ENCODE measurements at places on chromosomes 6 and 20.

DNA sequence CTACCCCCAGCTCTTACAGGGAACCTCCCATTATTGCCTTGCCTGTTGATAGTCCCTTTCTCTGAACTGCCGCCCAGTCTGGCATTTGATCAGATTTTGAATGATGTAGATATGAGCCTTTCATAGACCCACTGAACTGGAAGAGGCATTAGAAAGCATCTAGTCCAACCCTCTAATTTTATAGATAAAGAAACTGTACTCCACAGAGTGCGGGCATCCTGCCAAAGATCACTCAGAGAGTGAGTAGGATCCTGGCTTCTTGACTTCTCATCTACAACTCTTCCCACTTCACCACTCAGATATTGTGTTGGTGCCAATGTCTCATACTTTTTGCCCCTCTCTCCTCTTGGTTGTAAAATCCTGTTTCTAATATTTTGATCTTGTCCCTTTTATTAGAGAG, 179.2 kb upstream of the BMP2 start:
- no peak for DNase-seq

- DNase-seq: peak; percentile 54
These were observed 25.3 kb upstream of the HECA start for GRCh38 chr6:139109558-139109957.

DNA sequence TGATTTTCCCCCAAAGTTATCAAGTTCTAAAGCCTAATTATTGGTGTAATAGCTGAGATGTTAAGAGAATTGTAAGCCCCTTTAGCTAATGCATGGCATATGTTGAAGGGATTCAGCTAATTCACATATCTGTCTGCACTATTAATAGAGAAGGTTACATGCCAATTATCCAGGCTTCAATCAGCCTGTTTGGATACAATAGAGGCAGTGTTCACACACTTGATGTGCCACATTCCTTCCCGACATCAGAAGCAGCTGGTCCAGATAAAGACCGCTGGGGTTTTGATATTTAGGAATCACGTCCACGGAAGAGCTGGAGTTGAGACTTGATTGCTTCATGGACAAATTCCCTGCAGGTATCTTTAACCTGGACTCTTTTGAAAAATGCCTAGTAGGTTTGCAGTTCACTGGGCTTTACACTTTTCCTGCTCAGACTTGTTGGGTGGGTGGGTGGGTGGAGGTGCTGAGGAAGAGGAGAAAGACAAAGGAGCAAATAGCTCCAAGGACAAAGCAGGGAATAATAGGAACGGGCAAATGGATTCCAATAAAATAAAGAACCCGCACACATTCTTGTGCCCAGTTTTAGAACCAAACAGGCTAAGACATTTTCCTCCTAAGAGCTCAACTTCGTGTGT, 142.6 kb upstream of the ZNF217 start:
- no peak for DNase-seq

GRCh38 chr6:84847390-84848160, 83.2 kb upstream of the TBX18 start:
- no peak for DNase-seq

DNA sequence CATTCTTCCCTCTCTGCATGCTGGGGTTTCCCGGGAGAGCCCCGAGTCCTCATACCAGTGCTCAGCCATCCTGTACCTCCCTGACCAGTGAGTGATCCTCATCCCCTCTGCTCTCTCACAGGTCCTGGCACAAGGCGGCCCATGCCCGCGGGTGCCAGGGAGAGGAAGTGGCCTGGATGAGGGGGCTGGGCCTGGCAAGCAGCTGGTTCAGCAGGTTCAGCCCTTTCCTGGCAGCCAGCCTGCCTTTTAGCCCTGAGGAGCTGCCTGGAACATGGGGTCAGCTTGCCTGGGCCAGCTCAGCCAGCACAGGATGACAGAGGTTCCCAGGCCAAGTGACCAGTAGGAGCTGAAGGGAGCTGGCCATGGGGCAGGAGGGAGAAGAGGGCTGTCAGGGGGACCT, 10.9 kb downstream of the MOCS1 start:
- no peak for DNase-seq

DNA sequence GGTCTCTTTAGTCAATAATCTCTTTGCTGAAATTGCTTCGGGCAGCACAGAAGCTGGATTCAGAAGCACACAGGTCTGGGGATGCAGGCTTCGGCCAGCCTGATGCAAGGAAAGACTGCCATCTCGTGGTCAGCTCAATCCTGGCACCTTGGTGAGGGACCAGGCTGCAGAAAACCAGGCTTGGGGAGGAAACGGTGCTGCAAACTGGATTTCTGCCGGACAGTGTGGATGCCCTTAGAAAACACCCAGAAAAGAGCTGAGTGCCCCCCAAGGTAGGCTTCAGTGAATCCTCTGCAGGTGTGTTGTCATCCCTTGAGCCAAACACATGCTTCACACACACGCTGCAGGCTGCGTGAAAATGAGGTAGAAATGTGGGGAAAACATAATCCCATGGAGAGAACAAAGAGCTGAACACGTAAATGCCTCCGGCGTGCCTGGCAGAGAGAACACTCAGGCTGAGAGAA, 89.8 kb upstream of the PAX1 start:
- DNase-seq: peak; percentile 43

DNA sequence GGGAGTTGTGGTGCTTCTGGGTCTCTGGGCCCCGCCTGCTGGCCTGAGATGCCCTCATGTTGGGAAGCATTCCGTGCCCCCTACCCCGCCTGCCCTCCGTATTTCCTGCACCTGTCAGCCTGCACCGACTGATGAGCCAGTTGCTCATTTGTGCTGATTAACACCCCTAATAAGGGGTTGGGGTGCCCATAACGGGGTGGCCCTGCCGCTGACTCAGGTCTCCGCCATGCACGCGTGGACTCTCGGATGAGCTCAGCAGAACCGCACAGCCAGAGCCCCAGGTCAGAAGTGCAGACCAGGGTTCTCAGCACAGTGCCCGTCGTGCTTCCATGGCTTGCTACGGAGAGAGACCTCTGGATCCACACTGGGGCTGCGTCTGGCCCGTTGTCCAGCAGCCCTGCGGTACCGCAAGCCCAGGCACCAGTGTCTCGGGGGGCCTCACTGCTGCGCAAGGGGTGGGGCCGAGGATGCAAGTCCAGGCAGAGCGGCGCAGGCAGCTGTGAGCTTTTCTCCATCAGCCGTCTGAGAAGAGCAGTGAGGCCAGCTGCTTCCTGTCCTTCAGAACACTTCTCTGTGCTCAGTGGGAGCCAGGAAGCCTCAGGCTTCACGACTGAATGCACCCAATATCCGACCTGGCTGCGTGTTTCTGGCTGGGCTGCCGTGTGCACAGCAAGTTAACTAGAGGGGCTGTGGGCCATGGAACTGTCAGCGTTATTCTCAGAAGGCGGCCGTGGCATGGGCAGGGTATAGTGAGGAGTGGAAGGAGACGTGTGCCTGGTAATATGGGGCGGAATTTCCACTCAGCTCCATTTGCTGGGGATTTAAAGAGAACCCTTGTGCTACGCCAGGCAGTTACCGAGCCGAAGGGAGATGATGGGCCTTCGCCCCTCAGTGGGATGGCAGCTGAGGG, 18.6 kb downstream of the MTG2 start:
- no peak for DNase-seq
